CD4-positive, CD25-positive, alpha-beta regulatory T cell (primary cell): ENCODE measurements at places on chromosomes 7 and 10.
A peak's percentile ranks its signal among the peaks of the same experiment; 100 is the strongest.

DNA sequence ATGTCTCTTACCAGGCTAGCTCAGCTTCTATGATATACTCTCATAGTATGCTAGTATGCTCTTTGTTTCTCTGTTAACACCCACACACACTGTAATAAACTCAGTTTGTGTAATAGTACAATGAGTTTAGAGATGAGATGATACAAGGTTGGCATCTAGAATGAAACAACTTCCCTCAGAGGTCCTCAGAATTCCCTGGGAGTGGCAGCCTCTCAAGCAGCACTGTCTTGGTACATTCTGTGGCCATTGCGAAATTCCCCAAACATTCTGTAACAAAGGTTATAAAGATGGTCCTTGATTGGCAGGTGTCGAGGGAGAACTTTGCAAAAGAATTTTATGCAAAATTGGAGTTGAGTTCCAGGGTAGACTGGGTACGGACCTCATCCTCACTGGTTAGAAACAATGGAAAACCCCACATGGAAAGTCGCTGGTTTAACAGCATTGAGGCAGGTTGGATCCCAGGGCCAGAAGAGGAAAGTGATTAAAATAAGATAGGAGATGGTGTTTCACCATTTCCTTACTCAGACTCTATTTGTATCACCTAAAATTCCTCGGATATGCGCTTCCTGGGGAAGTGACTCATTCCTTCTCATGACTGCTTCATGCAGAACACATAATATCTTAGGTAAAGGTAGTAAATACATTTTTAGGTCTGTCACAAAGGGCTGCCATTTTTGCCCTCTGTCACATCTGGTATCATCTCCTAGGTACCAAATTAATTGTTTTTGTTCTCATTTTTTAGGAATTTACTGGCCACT lies 657.8 kb downstream of the SORCS1 start:
- H3K4me1 ChIP-seq, result no peaks in the 10 kb centered on the region
- H3K36me3 ChIP-seq, result no peaks in the 10 kb centered on the region
- no peak overlapping the region for H3K27ac ChIP-seq
- DNase-seq, result no peak
- H3K27me3 ChIP-seq, result no peaks in the 10 kb centered on the region

DNA sequence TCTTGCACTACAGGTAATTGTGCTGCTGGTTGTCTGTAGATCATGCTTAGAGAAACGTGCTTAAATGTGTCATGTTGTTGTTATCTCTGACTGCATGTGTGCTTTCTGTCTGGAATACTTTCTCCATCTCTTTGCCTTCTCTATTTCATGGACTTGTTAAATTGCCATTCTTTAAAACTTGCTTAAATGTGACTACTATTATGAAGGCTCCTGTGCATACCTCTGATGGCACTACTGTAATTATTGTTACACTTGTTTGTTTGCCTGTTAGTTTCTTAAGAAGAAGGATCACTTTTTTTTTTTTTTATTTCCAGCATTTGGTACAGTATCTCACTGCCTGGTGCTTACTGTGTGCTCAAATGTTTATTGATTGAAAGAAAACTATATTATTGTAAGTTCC lies 41.6 kb downstream of the KMT2E start:
- no peak for DNase-seq
- peaks cover 30% of the 10 kb centered on the region for H3K4me1 ChIP-seq
- peaks cover 62% of the 10 kb centered on the region for H3K36me3 ChIP-seq

GRCh38 chr10:120039046-120039445 lies 146.5 kb downstream of the SEC23IP start:
- no peaks in the 10 kb centered on the region for H3K4me1 ChIP-seq
- H3K36me3 ChIP-seq, result no peaks in the 10 kb centered on the region
- H3K27ac ChIP-seq, result no peak overlapping the region
- no peaks in the 10 kb centered on the region for H3K27me3 ChIP-seq

- H3K4me3 ChIP-seq, result no peak overlapping the region
- DNase-seq, result no peak
- H3K4me1 ChIP-seq, result no peaks in the 10 kb centered on the region
These were observed 237.1 kb upstream of the NRP1 start for GRCh38 chr10:33571616-33572015.

DNA sequence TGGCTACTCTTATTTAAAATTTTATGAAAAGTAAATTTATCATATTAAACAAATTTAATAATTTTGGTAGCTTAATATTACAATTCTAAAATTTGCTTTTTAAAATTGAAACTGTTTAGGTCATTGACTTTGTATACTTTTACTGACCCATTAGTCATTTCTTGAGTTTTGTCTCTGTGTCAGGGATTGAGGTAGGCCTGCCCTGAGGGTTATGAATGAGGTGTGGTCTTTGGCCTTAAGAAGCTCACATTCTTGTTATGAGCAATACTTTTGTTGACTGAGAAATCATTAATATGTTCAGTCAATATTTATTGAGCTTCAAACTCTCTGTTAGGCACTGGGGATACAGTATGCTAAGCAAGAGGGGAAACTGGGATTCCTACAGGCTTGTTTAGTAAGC lies 47.0 kb upstream of the RPA3 start:
- peaks cover 33% of the 10 kb centered on the region for H3K4me1 ChIP-seq
- no peak for DNase-seq
- no peaks in the 10 kb centered on the region for H3K36me3 ChIP-seq
- no peak overlapping the region for H3K4me3 ChIP-seq
- no peaks in the 10 kb centered on the region for H3K27me3 ChIP-seq

DNA sequence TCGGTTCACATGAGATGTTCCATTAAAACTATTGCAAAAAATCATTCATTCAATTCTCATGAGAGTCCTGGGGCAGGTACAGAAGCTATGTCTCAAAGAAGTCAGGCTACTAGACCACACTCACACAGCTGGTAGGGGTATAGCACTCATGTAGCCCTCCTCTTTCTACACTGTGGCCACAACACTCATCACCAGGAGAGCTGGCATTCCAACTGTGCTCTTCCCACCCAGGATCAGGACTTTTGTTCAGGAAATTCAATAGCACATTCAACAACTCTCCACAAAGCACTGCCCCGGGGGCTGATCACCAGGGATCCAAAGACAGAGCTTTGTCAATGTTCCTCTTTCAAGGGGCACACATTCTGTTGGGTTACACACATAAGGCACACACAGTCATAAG lies 31.0 kb upstream of the C10orf90 start:
- no peaks in the 10 kb centered on the region for H3K36me3 ChIP-seq
- no peak for DNase-seq
- no peak overlapping the region for H3K27ac ChIP-seq
- no peaks in the 10 kb centered on the region for H3K4me1 ChIP-seq

DNA sequence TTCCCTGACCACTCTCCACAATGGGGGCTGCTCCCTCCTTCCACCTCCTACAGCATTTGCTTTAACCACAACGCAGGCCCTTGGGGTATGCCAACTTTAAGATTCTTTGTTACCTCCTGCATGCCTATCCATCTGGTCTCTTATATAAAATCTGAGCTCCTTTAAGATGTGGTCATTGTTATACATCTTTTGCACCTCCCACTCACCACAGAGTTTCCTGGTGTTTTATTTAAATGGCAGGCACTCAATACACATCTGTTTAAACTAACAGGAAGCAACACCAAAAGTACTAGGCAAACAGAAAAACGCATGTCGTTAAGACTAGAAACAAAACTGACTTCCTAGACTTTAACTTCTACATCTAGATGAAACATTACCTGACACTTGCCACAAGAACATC lies 36.3 kb downstream of the SLC25A13 start:
- H3K36me3 ChIP-seq, result no peaks in the 10 kb centered on the region
- H3K4me1 ChIP-seq, result peaks cover 14% of the 10 kb centered on the region
- peak overlapping the region; percentile 74 for H3K27ac ChIP-seq
- H3K4me3 ChIP-seq, result peak overlapping the region; percentile 63
- H3K27me3 ChIP-seq, result no peaks in the 10 kb centered on the region

GRCh38 chr10:23187155-23187554 lies 5.0 kb upstream of the PTF1A start:
- H3K4me1 ChIP-seq, result no peaks in the 10 kb centered on the region
- H3K4me3 ChIP-seq, result no peak overlapping the region
- peaks cover 10% of the 10 kb centered on the region for H3K27me3 ChIP-seq
- DNase-seq, result no peak

- peaks cover 61% of the 10 kb centered on the region for H3K4me1 ChIP-seq
- H3K27me3 ChIP-seq, result no peaks in the 10 kb centered on the region
- H3K27ac ChIP-seq, result no peak overlapping the region
- peaks cover 65% of the 10 kb centered on the region for H3K36me3 ChIP-seq
- H3K4me3 ChIP-seq, result peak overlapping the region; percentile 53
- DNase-seq, result no peak
These were observed 6.1 kb downstream of the GIMAP1 start for GRCh38 chr7:150722431-150722931.

DNA sequence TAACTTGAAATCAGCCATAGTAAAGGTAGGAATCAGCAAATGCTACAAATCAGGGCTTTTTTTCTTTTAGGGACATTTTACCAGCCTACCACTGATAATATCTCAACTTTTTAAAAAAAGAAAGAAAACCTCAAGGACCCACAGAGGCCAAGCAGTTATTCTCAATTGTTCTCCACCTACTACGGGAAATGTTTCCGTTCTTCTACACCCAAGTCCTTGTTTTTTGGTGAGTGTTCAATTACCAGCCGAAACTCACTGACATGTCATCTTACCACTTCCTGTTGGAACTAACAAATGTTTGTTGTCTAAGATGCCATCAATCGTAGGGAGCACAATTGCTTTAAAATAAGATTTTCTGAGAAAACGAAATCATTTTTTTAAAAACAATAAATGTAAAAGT lies 50.2 kb upstream of the CDK1 start:
- peaks cover 22% of the 10 kb centered on the region for H3K4me1 ChIP-seq
- no peak overlapping the region for H3K27ac ChIP-seq
- H3K27me3 ChIP-seq, result peaks cover 31% of the 10 kb centered on the region
- no peaks in the 10 kb centered on the region for H3K36me3 ChIP-seq
- H3K4me3 ChIP-seq, result peak overlapping the region; percentile 38

- H3K4me3 ChIP-seq, result no peak overlapping the region
- H3K36me3 ChIP-seq, result no peaks in the 10 kb centered on the region
- DNase-seq, result no peak
- no peak overlapping the region for H3K27ac ChIP-seq
- no peaks in the 10 kb centered on the region for H3K27me3 ChIP-seq
These were observed 87.8 kb downstream of the NRCAM start for GRCh38 chr7:108368466-108368865.

GRCh38 chr10:76491216-76491615 lies 1059.8 kb downstream of the LRMDA start:
- H3K4me3 ChIP-seq, result no peak overlapping the region
- H3K36me3 ChIP-seq, result no peaks in the 10 kb centered on the region
- no peaks in the 10 kb centered on the region for H3K27me3 ChIP-seq
- H3K27ac ChIP-seq, result no peak overlapping the region
- DNase-seq, result no peak

DNA sequence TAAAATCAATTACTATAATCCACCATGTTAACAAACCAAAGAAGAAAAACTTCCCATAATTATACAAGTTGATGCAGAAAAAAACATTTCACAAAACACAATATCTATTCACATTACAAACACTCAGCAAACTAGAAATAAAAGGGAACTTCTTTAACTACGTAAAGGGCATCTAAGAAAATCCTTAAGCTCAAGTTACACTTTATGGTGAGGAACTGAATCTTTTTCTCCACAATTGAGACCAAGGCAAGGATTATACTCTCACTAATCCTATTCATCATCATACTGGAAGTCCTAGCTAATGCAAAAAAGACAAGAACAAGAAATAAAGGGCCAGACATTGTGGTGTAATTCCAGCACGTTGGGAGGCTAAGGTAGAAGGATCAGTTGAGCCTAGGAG lies 159.9 kb downstream of the ZNF365 start:
- no peak overlapping the region for H3K4me3 ChIP-seq
- DNase-seq, result no peak
- peaks cover 9% of the 10 kb centered on the region for H3K4me1 ChIP-seq
- H3K27ac ChIP-seq, result no peak overlapping the region
- H3K27me3 ChIP-seq, result no peaks in the 10 kb centered on the region

DNA sequence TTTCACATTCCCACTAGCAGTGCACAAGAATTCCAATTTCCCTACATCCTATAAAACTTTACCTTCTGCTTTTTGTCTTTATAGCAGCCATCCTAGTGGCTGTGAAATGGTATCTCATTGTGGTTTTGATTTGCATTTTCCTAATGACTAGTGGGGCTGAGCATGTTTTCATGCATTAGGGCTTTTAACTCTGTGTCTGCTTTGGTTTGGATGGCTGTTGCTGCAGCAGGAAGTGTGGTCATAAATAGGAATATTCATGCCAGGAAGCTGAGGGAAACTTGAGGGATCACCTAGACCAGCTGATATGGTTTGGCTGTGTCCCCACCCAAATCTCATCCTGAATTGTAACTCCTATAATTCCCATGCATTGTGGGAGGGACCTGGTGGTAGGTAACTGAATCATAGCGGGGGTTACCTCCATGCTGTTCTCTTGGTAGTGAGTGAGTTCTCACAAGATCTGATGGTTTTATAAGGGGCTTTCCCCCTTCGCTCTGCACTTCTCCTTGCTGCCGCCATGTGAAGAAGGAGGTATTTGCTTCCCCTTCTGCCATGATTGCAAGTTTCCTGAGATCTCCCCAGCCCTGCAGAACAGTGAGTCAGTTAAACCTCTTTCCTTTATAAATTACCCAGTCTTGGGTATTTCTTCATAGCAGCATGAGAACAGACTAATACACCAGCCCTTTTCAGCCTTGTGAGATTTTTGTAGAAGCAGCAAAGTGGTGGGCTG lies 181.8 kb upstream of the PITRM1 start:
- no peaks in the 10 kb centered on the region for H3K4me1 ChIP-seq
- H3K27ac ChIP-seq, result no peak overlapping the region
- no peaks in the 10 kb centered on the region for H3K27me3 ChIP-seq

- H3K4me3 ChIP-seq, result no peak overlapping the region
- peaks cover 16% of the 10 kb centered on the region for H3K27me3 ChIP-seq
- no peak overlapping the region for H3K27ac ChIP-seq
- H3K36me3 ChIP-seq, result no peaks in the 10 kb centered on the region
- peak; percentile 61 for DNase-seq
These were observed 2.0 kb upstream of the SFTPA2 start for GRCh38 chr10:79562135-79562756.

- no peaks in the 10 kb centered on the region for H3K27me3 ChIP-seq
- H3K4me3 ChIP-seq, result no peak overlapping the region
- no peaks in the 10 kb centered on the region for H3K4me1 ChIP-seq
These were observed 103.1 kb upstream of the PARD3 start for GRCh38 chr10:34918060-34918775.

GRCh38 chr10:129104266-129105045 lies 362.6 kb upstream of the MGMT start:
- peak; percentile 48 for DNase-seq
- H3K27me3 ChIP-seq, result no peaks in the 10 kb centered on the region
- H3K4me3 ChIP-seq, result no peak overlapping the region
- peaks cover 43% of the 10 kb centered on the region for H3K4me1 ChIP-seq
- H3K36me3 ChIP-seq, result no peaks in the 10 kb centered on the region
- peak overlapping the region; percentile 49 for H3K27ac ChIP-seq

DNA sequence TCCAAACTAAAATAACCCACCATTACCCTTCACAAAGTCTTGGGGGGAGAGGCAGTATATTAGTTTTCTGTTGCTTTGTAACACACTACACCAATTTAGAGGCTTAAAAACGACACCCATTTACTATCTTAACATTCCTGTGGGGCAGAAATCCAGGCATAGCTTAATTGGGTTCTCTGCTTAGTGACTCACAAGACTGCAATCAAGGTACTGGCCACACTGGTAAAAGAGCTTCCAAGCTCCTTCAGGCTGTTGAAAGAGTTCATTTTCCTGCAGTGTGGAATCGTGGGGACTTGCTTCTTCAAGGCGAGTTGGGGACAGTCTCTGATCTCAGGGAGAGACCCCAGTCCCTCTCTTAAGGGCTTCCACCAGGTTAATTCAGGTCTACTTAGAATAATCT lies 139.1 kb downstream of the XPNPEP1 start:
- no peak for DNase-seq
- H3K4me1 ChIP-seq, result no peaks in the 10 kb centered on the region
- H3K4me3 ChIP-seq, result no peak overlapping the region
- H3K27ac ChIP-seq, result no peak overlapping the region

GRCh38 chr10:123150271-123150985 lies 2.5 kb downstream of the HMX2 start:
- H3K36me3 ChIP-seq, result no peaks in the 10 kb centered on the region
- peaks cover 29% of the 10 kb centered on the region for H3K27me3 ChIP-seq
